ENCODE measurements at places on chromosomes 7 and 10.

GRCh38 chr10:97178074-97178473 lies 7.7 kb downstream of the SLIT1 start:
- no peak for DNase-seq

DNA sequence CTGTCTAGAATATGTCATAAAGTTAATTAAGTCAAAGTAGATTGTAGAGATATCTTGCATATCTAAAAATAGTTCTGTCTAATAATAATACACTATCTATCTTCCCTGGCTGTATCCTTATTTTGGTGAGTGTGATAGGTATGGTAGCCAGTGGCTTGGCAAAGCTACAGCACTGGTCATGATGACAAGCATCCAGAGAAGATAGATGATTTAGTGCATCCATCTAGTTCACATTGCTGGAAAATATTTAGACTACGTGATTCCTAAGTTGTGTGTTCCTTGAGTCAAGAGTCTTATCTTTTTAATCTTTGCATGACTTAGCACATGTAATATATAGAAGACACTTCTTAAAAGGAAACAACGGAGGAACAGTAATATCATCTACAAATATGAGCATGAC lies 711.2 kb upstream of the KCND2 start:
- no peak for DNase-seq

DNA sequence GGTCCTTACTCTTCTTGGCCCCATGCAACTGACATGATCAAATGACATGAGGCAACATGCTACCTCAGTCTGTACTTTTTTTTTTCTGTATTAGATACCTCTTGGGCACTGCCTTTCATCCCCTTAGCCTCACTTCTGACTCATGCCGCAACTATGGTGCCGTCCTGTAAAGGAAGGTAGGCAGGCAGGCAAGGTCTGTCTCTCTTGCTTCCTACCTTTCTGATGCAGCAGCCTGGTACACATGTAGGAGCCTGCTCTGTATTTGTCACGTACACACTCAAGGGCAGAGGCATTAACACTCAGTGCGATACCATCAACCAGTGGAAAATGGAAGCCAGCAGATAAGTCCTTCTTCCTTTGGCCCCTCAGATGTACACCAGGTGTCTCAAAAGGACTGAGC lies 146.7 kb downstream of the ATE1 start:
- no peak for DNase-seq

- DNase-seq = no peak
Measured at GRCh38 chr10:20105236-20105635, 289.0 kb downstream of the PLXDC2 start.

GRCh38 chr7:116829041-116829440 lies 33.3 kb upstream of the CAPZA2 start:
- no peak for DNase-seq

DNA sequence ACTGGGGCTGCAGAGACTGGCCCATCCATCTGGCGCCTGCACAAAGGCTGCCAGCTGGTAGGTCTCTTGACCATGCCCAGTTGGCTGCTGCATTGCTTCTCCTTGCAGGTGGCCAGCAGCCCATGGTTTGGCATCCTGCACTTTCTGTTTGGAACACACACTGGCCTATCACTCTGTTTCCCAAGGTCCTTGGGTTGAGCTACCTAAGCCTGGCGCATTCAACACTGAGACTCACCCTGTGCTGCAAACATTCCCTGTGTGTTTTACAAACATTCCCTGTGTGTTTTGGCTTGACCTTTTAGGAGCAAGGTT lies 55.5 kb downstream of the TACR2 start:
- no peak for DNase-seq

DNA sequence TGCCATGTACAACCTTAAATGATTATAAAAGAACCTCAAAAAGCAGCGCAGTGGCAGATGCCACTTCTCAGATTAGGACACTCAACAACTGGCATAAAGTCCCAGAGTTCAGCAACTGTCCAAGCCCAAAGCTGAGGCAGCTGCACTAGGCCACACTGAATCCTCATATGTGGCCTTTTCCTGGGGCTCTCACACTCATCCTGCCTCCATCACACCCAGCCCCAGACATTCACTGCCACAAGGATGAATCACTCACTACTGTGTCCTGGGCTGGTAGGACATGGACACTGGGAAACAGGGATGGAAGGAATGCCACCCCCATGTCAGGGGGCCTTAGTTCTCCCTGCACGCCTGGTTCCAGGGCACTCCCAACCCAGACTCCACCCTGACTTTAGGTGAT lies 547.7 kb downstream of the TNS3 start:
- no peak for DNase-seq

DNA sequence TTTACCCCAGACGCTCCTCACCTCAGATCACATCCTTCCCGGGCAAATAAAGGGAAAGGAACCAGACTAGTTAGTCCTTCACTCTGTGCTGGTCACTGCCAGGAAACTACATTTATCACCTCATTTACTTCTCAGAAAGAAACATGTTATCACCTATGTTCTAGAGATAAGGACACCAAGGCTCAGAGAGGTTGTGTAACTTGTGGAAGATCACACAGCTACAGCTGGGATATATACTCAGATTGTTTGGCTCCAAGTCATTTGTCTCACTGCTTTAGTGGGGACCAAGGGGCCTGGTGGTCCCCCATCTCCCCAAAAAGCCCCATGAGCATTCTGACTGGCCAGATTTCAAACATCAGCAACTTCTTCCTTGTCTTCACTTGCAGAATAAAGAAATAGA lies 17.5 kb upstream of the BTBD16 start:
- DNase-seq = no peak

DNA sequence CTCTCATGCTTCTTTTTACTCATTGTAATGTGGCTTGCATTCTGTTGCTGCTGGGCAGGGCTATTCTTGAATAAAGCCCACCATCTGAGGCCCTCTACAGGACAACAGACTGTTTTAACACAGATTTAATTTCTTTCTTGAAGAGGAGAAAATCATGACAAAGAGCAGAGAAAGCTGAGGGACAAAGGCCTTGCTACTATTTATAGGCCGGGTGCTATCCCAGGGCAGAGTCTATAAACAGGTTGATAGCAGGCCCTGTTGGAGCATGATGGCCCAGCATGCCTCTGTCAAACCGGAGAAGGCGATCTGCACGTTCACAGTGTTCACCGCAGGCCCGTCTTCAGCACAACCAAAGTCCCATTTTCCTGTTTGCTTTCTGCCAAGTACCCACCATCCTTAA lies 3.0 kb downstream of the VIPR2 start:
- DNase-seq = no peak

GRCh38 chr7:71817916-71818315 lies 594.2 kb downstream of the CALN1 start:
- no peak for DNase-seq

GRCh38 chr10:16809074-16809718 lies 8.0 kb downstream of the RSU1 start:
- DNase-seq = peak; percentile 72

GRCh38 chr7:122425731-122426130 lies 121.2 kb upstream of the FEZF1 start:
- no peak for DNase-seq
